Nephron progenitor cell (in vitro differentiated cells): ENCODE measurements at places on chromosomes 12 and 14.

DNA sequence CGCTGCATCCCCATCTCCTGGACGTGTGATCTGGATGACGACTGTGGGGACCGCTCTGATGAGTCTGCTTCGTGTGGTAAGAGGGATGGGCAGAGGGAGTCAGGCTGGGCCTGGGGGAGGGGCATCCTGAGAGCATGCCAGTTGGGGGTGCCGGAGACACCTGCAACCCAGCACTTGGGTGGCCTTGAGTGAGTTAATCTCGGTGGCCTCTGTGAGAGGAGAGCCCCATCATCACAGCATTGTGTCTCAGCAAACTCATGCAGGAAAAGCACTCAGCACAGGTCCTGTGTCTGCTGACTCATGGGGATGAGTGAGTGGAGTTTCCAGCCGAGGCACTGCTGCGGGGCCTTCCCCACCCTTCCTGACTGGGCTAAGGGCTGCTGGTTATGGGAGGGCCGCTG, 19.6 kb upstream of the LRP1-AS start:
- no peak for DNase-seq

DNA sequence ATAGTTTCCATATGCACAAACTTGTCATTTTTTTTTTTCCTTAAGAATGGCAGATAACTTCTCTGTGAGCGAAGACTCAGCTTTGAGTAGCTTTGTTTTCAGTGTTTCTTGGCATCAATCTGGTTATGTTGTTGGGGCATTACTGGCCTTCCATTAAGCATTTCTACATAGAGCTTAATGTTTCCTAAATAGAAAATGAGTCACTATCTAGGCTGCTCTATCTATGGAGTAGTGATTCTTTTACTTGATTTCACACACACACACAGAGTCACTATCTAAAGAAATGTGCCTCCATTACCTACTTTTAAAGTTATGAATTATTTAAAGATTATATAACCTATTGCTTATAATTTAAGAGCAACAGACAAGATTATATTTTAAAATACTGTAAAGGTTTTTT, 53.9 kb downstream of the TMEM260 start:
- DNase-seq = no peak

DNA sequence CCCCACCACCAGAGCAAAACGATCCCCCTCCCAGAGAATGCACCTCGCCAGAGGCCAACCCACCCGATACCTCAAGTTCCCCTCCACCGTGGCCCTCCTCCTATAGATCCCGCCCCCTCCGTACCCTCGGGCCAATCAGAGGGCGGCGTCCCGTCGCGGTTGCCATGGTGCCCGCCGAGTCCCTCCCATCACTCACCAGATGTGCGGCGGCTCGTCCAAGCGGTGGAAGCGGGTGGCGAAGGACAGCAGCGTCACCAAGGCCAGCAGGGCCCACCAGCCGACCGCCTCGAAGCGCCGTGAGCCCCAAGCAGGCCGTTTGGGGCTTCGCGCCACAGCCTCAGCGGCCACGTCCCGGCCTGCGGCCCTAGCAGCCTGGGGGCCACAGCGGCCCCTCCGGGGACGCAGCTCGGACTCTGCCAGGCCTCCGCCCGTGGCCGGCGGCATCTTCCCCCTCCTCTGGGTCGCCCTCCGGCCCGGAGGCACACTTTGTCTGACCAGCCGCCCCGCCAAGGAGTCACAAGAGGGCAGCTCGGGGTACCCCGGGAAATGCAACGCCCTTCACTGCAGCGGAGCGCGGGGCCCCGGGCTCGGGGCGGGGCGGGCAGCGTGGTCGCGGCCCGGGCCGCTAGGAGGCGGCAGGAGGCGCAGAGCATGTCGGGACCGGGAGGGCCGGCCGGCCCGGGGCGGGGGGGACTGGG, at the start of gene POMT2:
TSS of gene POMT2 (minus strand) at position 646 of the 698 bp plus-strand sequence. CDS start at position 444, 202 bp downstream.
- DNase-seq = peak; percentile 97

GRCh38 chr12:110972866-110973265, 52.5 kb upstream of the MYL2 start:
- DNase-seq = no peak

DNA sequence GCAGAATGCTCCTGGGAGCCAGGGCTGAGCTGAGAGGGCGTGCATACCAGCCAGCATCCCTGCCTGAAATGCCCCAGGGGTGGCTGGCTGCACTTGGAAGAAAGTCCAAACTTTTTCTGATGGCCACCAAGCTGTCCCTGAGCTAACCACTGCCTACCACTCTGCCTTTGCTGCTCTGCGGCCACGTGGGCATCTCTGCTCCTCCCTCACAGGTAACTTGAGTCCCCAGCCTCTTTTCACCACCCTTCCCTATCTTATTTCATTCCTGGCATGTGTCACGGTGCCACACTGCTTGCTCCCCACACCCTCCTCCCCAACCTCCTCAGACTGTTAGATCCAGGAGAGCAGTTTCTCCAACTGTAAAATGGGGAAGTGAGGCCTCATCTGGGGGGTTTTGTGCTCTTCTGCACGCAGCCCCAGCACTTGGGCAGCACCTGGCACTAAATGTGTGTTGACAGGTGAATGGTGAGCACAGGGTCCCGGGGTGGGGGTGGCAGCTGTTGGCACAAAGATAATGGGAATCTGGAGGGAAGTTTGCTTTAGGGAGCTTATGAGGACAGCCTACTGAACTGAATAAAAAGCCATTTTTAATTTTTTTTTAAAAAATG, 113.0 kb downstream of the GLT1D1 start:
- no peak for DNase-seq

- peak; percentile 44 for DNase-seq
Observed at GRCh38 chr14:20679907-20680306, 4.5 kb upstream of the RNASE4 start.

- no peak for DNase-seq
Observed at GRCh38 chr14:97206916-97207315, 409.7 kb downstream of the VRK1 start.

DNA sequence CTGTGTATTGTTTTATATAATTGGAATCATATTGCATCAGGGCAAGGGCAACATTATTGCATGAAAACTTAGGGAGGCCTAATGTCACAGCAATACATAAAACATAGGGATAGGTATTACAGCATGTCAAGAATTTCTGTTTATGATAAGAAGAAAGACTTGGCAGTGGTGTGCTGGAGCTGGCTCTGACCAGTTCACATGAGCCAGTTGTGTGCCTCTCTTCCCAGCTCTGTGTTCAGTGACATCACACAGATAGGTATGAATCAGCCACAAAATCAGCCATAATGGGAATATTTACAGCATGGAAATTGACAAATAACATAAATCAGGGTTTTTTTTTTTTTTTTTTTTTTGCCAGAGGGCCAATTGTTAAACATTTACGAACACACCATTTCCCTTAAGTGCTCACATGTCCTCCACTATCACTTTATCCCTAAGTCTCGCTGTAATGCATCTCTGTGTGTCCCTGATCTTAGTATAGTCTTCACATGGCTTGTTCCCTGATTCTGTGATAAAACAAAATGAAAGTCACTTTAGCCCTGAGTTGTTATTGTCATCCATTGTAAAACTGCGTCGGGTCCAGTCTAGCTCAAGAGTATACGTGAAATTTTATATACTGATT, 31.9 kb upstream of the ACSM4 start:
- DNase-seq = no peak

- no peak for DNase-seq
Observed at GRCh38 chr14:102094101-102094500, 7.3 kb upstream of the HSP90AA1 start.

GRCh38 chr14:24054324-24054641, 2.5 kb downstream of the CARMIL3 start:
- DNase-seq = no peak

DNA sequence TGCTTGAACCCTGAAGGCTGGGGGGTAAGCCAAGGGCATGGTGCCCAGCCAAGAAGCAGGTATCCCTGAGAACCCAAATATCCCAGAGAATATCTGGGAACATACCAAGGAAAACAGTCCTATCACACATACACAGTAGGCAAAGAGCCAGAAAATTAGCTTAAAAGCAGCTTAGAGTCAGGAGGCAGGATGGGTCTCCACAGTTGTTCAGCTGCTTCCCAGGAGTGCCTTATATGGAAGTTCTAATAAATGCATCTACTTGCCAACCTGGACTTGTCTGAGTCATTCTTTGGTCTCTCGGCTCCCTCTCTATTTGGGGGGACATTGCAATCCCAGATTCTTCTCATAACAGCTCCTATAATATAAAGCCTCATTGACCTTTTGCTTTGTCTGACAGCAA, 9.0 kb upstream of the GPR135 start:
- DNase-seq = no peak

- DNase-seq = no peak
Observed at GRCh38 chr12:1695886-1696670, 5.2 kb downstream of the ADIPOR2 start.

DNA sequence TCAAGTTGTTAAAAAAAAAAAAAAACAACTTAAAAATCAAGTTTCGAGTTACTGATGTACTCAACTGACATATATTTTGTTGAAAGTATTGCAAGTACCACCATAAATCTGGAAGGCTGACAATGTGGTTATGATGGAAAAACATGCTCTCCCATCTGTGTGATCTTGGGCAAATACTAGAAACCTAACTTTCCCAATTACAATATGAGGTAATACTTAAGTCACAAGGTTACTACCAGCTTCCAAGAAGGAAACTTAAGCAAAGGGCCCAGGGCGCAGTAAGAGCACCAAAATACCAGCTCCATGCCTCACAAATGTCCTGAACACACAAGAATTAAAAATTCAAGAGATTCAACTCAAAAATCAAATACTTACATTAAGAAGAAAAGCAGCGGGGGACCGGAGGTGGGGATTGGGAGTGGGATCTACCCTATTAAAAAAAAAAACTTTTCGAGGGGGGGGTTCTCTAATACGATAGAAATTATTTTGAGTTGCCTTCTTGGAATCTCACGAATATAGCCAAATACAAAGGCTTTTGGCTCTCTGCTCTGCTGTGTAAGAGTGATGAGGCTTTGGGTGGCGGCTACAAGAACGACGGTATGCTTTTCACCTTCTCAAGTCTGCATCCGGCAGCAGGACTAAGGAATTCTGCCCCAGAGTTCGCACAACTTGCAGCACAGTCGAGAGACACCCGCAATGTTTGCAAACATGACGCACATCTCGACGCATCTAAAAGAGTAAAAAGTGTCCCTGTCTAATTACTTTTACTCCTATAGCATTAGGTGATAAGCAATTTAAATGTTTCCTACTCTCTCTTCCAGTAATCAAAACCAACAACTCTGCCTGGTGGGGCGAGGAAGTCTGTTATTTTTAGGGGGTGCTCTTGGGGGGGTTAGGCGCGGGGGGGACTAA, 1.1 kb downstream of the SAV1 start:
- peak; percentile 33 for DNase-seq

DNA sequence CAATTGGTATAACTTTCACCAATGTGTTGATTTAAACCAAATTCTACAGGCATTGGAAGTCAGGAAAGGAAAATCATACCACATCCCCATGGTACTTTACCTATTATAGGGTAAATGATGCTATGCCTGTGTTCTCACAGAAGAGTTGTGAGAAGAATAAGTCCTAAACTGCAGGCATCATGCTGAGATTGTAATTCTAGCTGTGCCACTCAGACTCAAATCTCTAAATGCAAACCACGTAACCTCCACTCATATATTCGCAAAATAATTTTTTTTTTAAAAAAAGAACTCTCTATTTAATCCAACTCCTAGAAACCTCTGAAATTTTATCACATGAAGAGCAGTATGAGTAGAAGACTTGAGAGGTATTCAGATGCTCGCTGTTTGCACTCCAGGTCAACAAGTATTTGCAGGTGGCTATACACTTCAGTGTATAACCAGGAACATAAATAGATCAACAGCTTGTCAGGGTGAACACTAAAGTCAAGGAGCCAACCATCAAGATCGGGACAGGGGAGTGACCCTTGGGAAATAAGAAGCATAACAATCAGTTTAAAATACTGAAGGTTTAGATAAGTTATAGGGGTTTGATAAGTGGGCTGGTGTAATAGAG, 110.1 kb downstream of the SLC25A21 start:
- no peak for DNase-seq

DNA sequence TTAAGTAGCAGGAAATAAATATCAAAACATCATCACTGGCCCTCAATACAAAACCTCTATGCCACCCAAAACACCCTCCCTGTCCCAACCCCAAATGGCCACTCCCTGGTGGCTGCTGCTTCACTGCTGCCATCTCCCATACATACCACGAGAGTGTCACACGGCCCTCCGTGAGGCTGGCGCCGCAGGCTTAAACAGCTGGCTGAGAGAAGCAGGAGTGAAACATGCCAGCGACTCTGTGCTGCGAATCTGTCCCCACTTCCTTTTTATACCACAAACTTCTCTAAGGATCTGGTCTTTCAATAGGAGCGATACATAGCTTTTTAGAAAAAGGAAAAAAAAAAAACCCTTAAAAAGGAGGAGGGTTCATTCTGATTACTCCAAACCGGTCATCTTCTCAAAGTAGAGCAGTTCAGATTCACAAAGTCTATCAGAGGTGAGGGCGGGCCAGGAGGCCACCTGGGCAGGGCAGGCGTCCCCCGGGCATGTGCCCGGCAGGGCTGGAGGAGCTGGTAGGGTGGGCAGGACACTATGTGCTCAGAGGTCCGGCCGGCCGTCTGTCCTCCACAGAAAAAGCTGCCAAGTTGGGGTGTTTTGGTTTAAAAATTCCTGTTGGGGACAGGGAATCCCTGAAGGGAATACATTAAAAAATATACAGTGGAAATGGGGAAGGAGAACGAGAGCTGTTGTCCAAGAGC, 26.5 kb downstream of the MAX start:
- DNase-seq = no peak

- no peak for DNase-seq
Observed at GRCh38 chr14:34051966-34052657, 101.2 kb upstream of the EGLN3 start.

DNA sequence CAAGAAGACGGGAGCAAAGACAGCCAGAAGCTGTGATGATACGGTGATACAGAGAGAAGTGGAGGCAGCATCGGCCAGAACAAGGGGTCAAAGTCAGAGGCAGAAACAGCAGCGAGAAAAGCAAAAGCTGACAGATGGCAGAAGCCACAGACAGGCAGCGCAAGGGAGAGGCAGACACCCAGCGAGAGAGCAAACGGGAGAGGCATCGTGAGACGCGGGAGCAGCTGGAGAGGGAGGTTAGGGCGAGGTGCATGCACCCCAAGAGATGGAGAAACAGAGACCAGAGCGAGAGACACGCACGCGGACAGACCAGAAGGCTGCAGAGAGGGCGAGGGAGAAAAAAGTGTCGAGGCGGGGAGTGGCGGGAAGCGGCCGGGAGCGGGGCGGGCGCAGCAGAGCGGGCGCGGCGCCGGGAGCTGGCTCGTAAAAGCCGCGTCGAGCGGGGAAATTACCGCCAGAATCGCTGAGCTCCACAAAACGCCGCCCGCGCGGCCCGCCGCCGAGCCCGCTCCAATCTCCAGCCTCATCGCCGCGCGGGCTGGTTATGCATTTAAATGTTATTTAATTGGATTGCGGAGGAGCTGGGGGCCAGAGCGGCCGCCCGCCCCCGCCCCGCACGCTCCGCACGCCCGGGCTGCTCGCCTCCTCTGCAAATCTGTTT, 15.6 kb downstream of the SMUG1 start:
- DNase-seq = peak; percentile 74

GRCh38 chr14:39265033-39265432, 31.3 kb downstream of the MIA2 start:
- no peak for DNase-seq

DNA sequence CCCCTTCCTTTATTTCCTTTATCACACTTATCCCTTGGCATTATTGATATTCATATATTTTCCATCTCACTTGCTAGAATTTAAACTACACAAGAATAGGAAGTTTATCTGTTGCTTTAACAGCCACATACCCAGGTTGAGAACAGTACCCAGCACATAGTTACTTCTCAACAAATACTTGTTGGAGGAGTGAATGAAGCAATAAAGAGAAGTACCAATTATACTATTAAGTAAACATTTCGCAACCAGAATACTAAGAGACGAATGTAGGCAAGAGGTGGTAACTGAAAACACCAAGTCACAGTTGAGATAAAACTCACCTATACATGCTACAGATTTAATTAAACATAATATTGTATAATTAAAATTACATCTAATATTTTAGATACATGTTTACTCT, 110.9 kb downstream of the FSCB start:
- DNase-seq = no peak
